Breast epithelium (tissue), 4 donors: ENCODE measurements at places on chromosomes 3 and 15. TPM values are rescaled to one million over a fixed set of nuclear protein-coding genes. Genes with fewer than 3 reads are reported as not detected.

The ATP10A gene
- total RNA-seq, result 17.4 TPM

The NPAP1 gene
- total RNA-seq, result not detected

- DNase-seq, result no peak
Observed at GRCh38 chr15:80840182-80841130, 61.3 kb downstream of the CEMIP start.

- no peak for DNase-seq
Observed at GRCh38 chr3:52225452-52226228, at the start of gene TLR9. Gene TLR9 (minus strand): TSS chr3:52225645. CDS start chr3:52225529, 116 bp downstream.

DNA sequence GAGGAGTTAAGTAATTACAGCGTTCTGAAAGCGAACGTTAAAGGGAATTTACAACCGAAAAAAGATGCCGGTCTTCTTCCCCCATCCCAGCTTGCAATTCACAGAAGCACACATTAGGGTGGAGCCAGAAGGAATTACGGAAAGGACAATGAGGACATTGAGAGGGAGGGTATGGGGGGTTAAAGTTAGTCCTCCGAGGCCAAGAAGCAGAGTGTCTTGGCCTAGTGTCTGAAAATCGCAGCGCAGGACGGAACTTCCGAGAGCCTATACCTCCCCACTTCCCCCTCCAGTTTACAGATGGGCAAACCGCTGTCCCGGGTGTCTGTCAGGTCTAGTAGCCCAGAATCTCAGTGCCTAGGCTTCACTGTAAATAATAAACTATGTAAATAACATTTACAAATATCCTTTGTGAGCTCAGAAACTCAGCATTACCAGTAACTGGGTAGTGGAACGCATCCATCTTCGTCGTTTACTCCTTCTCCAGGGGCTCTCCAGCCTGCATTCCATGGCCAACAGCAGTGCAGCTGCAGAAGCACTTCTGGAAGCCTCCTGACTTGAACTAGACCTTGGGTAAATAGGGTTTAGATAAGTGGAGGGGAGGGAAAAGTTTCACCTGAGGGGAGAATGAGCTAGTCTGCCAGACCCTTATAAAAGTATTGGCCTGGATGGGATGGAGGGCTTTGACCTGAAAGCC is 922 bp downstream of the ADPRH start:
- no peak for DNase-seq

The RBP2 gene
- not detected for total RNA-seq

DNA sequence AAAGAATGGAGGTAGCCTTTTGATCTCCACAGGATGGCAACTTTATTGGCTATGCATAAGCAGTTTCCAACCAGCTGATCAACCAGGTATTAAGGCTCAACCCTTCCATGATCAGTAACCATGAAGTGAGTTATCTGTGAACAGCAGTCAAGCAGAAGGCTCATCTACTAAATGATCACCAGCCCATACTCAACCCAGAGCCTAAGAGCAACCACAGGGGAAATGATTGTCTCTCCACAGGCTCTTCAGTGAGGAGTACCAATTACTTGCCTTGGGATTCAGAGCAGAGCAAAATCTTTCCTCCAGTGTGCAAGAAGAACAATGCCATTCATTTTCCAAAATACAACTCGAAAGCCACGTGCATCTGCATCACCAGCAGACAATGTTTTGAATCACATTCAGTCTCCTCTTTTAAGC is 754.8 kb downstream of the ROBO1 start:
- no peak for DNase-seq

GRCh38 chr3:19972054-19972453 is 25.2 kb downstream of the RAB5A start:
- DNase-seq, result no peak

The SAMD7 gene
- total RNA-seq, result under 0.01 TPM
